Stimulated activated effector memory CD8-positive, alpha-beta T cell treated with anti-CD3 and anti-CD28 coated beads, Interleukin-12 subunit alpha, Interleukin-12 subunit beta, amount 100 ng/mL, for 72 hours (primary cell): ENCODE measurements at places on chromosomes 5 and 9.

- no peak for DNase-seq
Observed at GRCh38 chr9:81718244-81718643, 28.9 kb upstream of the TLE1 start.

- no peak for DNase-seq
Observed at GRCh38 chr9:105341434-105342146, 97.1 kb downstream of the SLC44A1 start.

GRCh38 chr5:52199833-52200232 is 587.9 kb upstream of the ITGA1 start:
- DNase-seq: no peak

- no peak for DNase-seq
Observed at GRCh38 chr9:22446950-22447617, 460 bp downstream of the DMRTA1 start.

GRCh38 chr5:43357067-43357466 is 43.9 kb upstream of the HMGCS1 start:
- no peak for DNase-seq

DNA sequence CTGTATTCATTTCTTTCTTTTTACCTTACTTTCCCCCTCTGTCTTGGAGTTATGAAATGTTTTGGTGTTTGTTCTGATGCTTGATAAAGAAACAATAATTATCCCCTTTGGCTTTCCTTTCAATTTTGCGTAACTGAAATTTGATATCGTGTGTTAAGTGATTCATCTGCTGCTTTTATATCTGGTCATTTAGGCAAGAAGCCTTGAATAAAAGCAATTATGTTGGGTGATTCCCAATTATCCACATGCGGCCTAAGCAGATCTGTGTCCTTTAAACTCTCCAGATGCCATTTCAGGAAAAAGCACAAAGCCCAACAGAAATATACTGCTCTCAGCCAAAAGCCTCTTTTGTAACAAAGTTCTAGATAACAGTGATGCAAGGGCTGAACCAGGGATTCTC is 92.8 kb downstream of the TAF11L14 start:
- no peak for DNase-seq

- DNase-seq: no peak
Observed at GRCh38 chr9:124696101-124696500, 75.0 kb downstream of the NR6A1 start.

DNA sequence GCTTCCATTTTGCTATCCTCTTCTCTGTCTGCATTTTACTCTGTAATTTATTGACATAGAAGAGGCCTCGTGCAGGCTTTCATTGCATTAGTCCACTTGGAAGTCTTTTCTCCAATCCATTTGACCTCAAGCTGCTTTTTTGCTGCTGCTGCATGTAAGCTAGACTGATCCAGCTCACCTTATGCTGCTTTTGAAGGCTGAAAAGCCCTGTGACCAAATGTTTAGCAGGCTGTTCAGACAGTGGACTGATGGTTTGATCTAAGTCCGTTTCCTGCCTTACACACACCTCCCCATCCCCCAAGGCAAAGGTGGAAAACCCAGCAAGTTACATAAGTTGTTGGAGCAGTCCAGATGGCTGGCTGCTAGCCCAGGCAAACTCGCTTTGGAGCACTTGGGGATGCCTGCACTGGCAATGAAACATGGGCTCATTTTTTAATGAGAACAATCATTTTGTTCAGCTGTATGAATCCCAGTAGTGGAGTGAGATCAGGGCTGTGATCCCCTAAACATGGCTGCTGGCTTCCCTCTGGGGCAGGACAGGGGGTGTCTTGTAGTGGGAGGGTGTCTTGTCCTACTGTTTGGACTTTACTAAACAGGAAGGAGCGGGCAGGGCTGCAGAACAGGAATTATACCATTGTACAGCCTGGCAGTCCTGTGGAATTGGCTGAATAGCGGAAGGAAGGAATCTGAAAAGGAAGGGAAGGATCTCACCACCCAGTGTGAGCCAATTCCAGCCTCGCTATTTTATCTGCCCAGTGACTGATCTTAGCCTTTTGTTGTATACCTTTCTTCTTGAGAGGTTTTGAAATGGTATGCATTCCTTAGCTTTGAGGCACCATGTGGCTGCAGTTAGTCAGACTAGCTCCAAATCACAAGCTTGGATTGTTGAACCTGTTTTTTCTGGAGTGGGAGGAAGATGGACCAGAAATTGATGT is 212.0 kb downstream of the ARHGAP26 start:
- DNase-seq: no peak

DNA sequence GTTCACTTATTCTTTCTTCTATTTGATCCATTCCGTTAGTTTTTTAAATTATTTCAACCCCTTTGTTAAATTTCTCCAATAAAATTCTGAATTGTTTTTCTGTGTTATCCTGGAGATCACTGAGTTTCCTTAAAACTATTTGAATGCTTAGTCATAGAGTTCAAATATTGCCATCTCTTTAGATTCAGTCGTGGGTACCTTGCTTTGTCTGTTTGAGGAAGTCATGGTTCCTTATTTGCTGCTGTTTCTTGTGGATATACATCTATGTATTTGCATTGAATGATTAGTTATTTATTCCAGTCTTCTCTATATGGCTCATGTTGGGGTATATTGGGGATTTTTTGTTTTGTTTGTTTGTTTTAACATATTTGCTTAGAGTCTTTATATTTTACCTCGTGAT is 80.6 kb downstream of the HINT1 start:
- no peak for DNase-seq

- no peak for DNase-seq
Observed at GRCh38 chr5:71865665-71866320, 146.7 kb downstream of the CARTPT start.

DNA sequence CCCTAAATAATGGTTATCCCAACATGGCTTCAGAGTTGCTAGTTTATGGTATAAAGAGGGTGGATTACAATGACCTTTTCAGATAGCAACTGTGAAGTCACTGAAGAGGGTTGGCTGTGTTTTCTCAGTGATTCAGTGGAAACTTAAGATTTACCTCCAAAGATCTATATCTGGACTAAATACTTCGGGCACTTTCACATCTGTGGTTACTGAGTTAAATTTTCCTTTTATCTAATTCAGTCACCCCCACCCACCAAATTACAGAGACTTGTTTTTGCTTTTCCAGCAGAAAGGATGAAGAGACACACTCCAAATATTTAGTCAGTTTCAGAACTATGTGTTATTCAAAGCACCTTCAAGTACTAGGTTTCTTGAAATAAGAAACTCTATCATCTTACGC is 573.2 kb downstream of the CCDC171 start:
- DNase-seq: no peak

DNA sequence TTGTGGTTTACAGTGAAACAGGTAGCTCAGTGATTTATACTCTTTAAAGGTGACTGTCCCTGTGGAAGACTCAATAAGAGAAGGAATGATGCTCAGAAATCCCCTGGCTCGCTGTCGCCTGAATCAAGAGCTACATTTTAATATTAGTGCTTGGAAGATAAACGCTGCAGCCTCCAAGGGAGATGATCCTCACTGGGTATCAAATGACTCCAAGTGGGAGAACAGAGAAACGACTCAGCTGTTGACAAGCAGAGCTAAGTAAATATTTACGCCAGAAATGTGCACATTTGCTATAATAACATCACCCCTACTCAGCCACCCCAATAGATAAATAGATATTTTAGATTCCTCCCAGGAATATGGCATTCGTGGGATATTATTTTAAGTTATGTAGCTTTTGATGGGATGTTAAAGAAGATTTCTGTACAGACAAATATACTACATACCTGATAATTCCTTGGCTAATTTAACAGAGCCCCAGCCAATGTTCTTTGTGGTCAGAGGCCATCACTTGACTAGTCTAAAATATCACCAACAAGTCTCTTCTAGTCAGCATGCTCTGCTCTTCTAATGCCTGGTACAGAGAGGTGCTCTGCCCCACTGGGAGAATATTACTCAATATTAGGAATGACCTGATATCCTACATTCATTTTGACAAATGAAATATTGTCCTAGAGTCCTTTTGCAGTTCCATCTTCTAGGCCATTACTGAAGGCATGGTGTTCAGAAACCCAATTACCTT is 18.3 kb upstream of the CCDC192 start:
- no peak for DNase-seq

DNA sequence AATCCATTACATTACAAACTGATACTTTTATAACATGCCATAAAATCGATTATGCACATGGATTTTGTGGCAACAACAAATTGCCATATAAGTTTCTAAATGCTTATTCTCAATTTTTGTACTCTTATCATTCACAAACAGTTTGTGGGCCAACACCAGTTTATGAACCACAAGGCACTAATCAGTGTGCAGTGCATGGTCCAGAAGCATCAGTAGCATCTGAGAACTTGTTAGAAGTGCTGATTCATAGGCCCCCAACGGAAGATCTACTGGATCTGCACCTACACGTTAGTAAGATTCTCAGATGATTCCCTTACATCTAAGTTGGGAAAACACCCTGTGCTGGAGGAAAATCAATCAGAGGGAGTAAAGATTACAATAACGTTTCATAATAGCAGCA is 242.8 kb downstream of the TRPM3 start:
- no peak for DNase-seq

DNA sequence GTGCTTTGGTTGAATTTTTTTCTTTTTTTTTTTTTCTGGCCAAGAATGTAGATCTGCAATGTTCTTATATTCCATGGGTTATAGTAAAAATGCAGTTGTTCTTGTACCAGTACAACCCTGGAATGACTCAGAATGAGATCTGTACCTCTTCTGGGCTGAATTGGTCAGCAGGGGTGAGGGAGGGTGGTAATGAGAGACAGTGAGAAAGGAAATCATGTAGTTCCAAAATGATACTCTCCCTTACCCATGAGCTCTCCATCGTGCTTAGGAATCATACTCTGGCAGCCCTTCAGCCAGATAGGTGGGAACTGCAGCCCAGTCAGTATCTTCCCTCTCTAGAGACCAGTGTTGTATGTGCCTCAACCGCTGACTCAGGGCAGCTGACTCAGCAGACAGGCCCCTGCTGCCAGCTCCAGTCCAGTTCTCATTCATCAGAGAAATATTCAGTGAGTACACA is 2.1 kb upstream of the GLIS3 start:
- no peak for DNase-seq

DNA sequence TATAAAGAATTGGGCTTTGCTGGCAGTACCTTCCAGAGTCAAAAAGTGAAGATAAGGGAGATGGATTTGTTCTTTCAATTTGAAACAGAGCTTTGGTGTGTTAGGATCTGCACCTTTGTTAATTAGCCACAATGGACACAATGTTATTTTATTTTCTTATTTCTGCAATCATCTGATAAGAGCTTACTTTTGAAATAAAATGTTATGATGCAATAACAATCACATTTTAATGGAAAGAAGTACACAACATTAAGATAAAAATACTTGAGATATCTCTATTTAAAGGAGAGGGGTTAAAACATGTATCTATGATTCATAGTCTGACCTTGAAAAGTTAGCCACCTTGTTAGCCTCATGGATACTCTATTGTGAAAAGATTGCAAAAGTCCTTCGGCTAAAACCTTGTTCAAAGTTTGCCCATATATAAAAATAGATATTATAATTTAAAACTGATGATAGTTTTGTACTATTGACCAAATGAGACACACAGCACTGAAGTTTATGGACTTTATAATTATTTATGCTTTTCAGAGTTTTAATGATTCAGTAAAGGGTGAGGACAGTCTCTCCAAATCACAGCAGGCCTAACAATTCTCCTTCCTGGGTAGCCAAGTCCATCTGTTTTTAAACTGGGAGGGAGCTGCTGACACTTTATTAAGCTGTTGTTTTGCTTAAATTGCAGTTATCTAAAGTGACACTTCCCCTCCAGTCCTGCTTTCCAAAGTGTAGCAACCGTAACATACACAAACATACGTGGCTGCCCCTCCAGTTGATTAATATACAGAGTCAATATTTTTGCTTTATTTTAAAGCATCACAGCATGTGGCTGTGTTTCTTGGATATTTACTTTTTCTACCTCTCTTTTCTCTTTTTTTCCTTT is 47.6 kb upstream of the DAP start:
- no peak for DNase-seq

- no peak for DNase-seq
Observed at GRCh38 chr5:80238778-80239679, 16.8 kb downstream of the SERINC5 start.
